ENCODE measurements at places on chromosomes 6 and 20. TPM values are rescaled to one million over a fixed set of nuclear protein-coding genes. Genes with fewer than 3 reads are reported as not detected.

The NEDD9 gene
- total RNA-seq: 57.4 TPM

The UBD gene
- not detected for total RNA-seq

DNA sequence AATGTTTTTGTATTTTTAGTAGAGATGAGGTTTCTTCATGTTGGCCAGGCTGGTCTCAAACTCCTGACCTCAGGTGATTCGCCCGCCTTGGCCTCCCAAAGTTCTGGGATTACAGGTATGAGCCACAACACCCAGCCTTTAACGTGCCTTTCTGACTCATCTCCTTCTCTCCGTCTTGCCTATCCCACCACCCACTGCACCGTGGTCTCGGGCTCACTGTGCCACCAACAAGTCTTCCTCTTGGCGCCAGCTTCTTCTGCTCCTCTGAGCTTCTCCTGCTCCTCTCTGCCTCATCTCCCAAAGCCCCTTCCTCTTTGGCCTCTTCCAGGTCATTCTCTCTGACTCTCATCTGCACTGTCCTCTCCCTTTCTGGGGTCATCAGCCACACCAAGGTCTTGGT is 41.0 kb downstream of the TMEM242 start:
- H3K27ac ChIP-seq: no peak overlapping the region
- DNase-seq: no peak
- H3K4me1 ChIP-seq: peaks cover 3% of the 10 kb centered on the region
- no peaks in the 10 kb centered on the region for H3K27me3 ChIP-seq

DNA sequence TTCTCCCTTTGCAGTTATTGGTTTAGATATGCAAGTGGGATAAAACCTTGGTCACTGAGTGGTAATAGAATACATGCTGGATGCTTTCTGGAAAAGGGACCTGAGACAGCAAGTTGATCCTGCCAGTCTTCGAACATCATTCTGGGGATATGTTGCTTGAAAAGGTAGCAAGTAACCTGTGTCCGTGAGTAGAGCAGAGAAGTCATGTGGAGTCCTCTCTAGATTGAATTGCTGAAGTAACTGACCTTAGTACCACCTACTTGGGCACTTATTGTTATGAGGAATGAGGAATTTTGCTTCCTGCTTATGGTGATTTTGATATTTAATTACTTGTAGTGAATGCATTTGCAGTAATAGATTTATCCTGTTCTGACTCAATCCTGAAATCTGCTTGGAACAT is 367.3 kb upstream of the IMPG1 start:
- H3K27me3 ChIP-seq: no peaks in the 10 kb centered on the region
- no peak overlapping the region for H3K4me3 ChIP-seq
- H3K36me3 ChIP-seq: no peaks in the 10 kb centered on the region
- H3K4me1 ChIP-seq: no peaks in the 10 kb centered on the region
- no peak overlapping the region for H3K27ac ChIP-seq

DNA sequence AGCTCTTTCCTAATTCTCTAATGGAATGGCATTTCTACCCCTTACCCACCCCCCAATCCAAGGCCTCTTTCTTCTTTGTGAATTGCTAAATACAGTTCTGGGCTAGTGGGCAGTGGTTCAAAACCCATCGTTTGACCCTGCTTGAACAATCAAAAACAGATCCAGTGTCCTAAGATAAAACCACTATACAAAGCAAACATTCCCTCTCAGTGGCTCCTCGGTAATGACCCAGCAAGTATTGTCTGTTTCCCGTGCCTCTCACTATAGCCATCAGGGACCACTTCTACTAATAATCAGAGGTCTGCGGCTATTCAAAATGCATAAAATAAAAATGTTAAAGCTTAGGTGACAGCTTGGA is 143.5 kb upstream of the AKAP12 start:
- no peak overlapping the region for H3K27ac ChIP-seq
- peaks cover 64% of the 10 kb centered on the region for H3K36me3 ChIP-seq
- no peaks in the 10 kb centered on the region for H3K27me3 ChIP-seq
- H3K4me3 ChIP-seq: no peak overlapping the region
- H3K4me1 ChIP-seq: peaks cover 3% of the 10 kb centered on the region

- no peak for DNase-seq
- H3K36me3 ChIP-seq: no peaks in the 10 kb centered on the region
- H3K4me3 ChIP-seq: no peak overlapping the region
Observed at GRCh38 chr6:20069021-20069522, 143.2 kb downstream of the MBOAT1 start.
